Upper lobe of right lung (tissue), 1 donor: ENCODE measurements at places on chromosomes 7 and 10. TPM values are rescaled to one million over a fixed set of nuclear protein-coding genes. Genes with fewer than 3 reads are reported as not detected.

DNA sequence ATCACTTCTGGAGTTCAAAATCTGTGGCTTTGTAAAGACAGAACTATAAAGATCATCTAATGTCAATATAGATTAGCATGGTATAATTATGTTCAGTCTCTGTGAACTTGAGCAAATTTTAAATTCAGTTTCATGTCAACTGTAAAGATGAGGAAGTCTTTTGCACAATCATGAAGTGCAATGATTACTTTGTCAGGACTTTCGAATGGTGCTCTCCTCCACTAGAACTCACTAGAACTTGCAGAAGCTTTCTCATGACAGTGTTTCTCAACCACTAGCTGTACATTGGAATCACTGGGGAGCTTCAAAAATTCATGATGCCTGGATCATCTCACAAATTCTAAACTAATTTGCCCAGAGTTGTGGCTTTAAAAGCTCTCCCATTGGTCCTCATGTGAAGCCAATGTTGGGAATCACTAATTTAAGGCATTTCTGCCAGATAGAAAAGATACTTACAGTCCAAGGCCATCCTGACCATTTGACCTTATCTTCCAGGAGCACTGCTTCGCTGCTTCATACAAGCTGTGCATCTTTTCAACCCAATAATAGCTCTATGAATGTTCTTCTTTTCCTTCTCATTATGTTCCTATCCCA lies 12.9 kb downstream of the OR2AE1 start:
- H3K27ac ChIP-seq = no peak overlapping the region
- H3K36me3 ChIP-seq = no peaks in the 10 kb centered on the region
- H3K4me3 ChIP-seq = no peak overlapping the region
- DNase-seq = no peak
- H3K4me1 ChIP-seq = no peaks in the 10 kb centered on the region

GRCh38 chr10:119119400-119119799 lies 15.5 kb downstream of the DENND10 start:
- DNase-seq = no peak
- no peak overlapping the region for H3K4me3 ChIP-seq
- H3K4me1 ChIP-seq = no peaks in the 10 kb centered on the region
- H3K36me3 ChIP-seq = peaks cover 83% of the 10 kb centered on the region
- no peaks in the 10 kb centered on the region for H3K27me3 ChIP-seq

The RTKN2 gene
- total RNA-seq = 93.7 TPM

DNA sequence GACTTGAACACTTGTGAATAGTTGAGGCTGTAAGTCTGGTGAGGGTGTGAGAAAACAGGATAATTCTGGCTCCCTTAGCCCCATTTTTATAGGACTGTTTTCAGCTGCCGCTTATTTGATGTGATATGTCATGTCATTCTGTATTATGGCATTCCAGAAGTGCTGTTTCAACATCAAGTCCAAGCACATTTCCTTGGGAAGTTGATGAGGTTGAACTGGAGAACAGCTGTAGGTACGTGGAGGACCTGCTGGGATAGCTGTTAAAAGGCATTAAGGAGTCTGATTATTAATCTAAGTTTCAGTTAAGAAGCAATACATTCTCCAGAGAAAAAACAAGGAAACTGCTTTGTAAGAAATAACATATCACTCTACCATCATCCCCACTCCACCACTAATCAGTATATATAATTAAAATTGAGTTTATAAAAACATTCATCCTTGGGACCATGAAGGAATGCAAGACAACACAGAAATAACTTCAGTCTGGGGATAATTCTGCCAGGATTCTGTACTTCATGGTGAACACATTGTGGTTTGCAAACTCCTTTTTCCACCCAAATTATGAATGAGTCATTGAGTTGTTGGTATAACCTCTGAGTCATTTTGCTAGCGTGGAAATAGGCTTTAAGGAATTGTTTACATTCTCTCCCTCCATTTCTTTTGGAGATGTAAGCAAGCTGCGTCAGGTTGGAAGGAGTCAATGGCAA lies 39.9 kb upstream of the TMEM229A start:
- no peaks in the 10 kb centered on the region for H3K4me1 ChIP-seq
- no peak overlapping the region for H3K27ac ChIP-seq
- no peak overlapping the region for H3K4me3 ChIP-seq
- no peaks in the 10 kb centered on the region for H3K27me3 ChIP-seq

The SNCG gene
- 17.2 TPM for total RNA-seq

DNA sequence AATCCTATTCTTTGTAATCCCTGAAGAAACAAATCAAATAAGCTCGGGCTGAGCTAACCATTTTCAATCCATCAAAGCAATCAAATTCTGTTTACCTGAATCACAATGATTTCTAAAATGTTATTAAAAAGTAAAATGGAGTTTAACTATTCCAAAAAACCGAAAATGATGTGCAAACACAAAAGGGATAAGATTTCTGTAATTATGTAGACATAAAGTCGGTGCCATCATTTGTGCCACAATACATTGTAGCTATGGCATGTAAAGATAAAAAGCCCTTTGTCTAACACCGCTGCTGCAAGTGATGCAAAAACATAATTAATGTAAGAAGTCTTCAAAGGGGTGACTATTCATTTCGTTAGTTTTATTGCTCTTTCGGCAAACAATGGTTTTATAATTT lies 125.1 kb upstream of the FAM204A start:
- no peak for DNase-seq
- no peaks in the 10 kb centered on the region for H3K4me1 ChIP-seq
- H3K36me3 ChIP-seq = no peaks in the 10 kb centered on the region
- no peak overlapping the region for H3K4me3 ChIP-seq
- peaks cover 20% of the 10 kb centered on the region for H3K27me3 ChIP-seq

The NDUFA5 gene
- 67.1 TPM for total RNA-seq

- H3K27ac ChIP-seq = no peak overlapping the region
- peaks cover 3% of the 10 kb centered on the region for H3K4me1 ChIP-seq
- H3K27me3 ChIP-seq = no peaks in the 10 kb centered on the region
These were observed 4.7 kb upstream of the H2AZ2 start for GRCh38 chr7:44852590-44852989.

GRCh38 chr10:124267911-124268549 lies 150.7 kb downstream of the OAT start:
- no peak overlapping the region for H3K4me3 ChIP-seq
- no peaks in the 10 kb centered on the region for H3K36me3 ChIP-seq
- H3K27ac ChIP-seq = no peak overlapping the region
- no peak for DNase-seq

The PLA2G12B gene
- 1.2 TPM for total RNA-seq

DNA sequence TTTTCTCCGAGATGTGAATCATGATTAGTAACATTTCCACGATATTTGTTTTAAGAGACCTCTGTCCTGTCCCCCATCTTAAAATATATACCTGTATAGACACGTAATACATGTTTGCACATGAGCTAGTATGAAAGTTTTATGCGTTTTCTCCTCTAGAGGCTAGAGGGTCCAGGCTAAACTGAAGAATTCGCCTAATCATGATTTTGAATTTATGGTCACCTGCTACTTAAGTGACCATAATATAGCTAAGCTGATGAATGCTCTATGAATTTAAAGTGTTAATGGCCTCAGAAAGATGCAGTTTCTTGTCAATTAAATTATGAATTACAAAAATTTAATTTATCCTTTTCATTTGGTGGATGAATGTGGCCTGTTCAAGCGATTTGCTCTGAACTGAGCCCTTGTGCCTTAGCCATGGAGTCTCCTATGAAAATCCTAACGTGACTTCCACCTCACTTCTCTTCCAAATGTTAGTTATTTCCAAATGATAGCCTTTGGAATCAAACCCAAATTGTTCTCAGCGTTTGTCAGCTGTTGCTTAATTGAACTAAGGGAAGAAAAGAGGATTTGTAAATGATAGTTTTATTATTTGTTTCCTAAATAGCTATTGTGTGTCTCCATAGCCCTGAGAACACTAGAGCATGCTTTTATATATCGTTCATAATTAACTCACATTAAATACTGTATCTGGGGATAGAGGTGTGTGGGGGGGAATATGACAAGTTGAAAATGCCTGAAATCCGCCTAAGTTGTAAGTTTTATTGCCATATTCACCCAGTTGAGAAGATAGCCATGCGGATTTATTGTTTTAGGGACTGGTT lies 2.3 kb downstream of the CELF2 start:
- no peak for DNase-seq
- H3K36me3 ChIP-seq = no peaks in the 10 kb centered on the region
- peaks cover 11% of the 10 kb centered on the region for H3K4me1 ChIP-seq
- peak overlapping the region; percentile 11 for H3K27ac ChIP-seq
- H3K4me3 ChIP-seq = peak overlapping the region; percentile 63
- peaks cover 12% of the 10 kb centered on the region for H3K27me3 ChIP-seq
